ENCODE measurements at places on chromosomes 5 and 9.

DNA sequence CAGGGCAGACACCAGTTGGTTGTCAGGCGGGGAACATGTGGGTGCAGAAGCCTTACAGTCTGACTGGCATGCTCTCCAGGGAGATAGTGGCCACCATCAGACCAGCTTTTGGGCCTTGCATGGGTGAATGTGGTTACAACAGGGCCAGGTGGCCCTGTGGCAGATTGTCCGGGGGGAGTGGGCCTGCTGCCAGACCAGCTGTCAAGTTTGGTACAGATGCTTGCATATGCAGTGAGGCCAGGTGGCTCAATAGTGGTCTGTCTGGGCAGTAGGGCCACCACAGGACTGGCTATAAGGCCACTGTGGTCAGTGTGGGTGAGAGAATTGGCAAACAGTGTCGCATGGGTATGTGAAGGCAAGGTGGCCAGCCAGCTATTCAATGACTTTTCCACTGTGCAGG lies 148.7 kb downstream of the FAM174A start:
- no peak for DNase-seq

DNA sequence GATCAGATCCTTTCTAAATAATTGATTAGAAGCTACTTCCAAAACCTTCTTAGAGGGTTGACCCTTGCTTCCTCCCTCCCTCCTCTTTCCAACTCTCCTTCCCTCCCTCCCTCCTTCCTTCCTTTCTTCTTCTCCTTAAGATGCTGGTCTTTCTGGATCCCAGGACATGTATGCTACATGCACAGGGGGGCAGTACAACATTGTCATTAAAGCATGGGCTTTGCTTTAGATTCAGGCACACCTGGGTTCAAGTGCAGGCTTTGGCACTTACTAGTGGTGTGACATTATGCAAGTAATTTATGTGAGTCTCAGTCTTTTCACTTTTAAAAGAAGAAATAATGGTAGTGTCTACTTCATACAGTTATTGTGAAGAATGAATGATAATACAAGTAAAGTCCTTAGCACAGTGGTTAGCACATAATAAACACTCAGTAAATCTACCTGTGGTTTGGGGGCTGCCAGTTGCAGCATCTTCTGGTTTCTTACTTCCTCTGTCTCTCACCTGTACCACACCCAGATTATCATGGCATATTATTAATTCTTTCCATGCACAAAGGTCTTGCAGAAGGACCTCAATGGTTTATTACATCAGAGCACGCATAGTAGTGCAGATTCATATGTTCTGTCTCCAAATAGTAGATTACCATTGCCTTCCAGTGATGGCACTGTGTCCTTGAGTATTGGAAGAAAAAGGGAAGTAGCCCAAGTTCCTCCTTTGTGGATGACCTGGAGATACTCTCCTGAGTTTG lies 154.1 kb downstream of the ARHGAP26 start:
- DNase-seq, result no peak

GRCh38 chr9:77417566-77417965 lies 230.6 kb downstream of the GNA14 start:
- DNase-seq, result no peak

DNA sequence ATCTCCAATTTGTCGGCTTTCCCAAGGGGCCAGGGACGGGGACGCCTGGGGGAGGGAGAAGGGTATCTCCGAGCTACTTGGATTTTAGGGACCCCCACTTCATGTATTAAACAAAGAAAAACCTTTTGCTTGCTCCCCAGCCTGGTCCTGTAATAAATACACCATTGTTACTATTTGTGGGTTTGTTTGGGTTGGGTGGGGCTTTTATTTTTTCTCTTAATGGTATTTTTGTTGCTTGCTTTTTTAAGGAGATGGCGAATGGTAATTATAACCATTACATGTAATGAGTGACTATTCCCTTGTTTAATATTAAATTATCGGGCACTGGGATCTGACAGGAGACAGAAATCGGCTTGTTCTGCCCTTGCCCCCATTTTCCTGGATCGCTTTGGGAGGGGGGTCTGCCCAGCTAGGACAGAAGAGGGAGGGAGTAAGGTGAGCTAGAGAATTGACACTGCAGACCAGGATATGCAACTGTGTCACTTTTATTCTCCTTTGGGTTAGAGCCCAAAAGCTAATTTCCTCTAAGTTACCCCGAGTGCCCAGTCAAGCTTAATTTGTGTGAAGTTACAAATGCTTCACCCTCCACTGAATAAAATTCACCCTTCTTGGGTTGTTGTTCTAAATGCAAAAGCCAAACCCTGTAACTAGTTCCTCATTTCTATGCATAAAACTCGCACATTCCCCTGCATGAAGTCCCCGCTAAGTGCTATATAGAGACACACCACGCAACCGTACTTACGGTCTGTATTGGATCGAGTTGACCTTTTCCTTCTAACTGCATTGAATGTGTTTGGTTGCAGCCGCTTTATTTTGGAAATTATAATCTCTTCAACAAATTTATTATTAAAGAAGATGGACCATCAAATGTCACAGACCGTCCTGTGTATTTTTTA lies 1.6 kb upstream of the ZNF608 start:
- no peak for DNase-seq

DNA sequence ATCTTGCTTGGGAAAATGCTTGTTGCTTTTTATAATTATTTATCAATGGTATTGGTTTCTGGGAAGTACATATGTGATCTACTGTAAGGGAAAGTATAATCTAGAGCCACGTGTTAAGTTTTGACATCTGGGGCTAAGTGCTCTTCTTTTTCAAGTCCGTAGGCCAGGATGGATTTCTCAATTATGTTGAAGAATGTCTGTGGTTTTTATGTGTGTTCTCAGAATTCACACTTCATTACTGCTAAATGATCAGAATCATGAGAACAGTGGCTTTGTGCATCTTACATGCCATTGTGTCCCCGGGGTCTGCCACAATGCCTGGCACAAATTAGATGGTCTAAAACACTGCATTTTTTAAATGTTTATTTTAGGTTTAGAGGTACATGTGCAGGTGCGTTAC lies 14.5 kb upstream of the AUH start:
- DNase-seq, result no peak

DNA sequence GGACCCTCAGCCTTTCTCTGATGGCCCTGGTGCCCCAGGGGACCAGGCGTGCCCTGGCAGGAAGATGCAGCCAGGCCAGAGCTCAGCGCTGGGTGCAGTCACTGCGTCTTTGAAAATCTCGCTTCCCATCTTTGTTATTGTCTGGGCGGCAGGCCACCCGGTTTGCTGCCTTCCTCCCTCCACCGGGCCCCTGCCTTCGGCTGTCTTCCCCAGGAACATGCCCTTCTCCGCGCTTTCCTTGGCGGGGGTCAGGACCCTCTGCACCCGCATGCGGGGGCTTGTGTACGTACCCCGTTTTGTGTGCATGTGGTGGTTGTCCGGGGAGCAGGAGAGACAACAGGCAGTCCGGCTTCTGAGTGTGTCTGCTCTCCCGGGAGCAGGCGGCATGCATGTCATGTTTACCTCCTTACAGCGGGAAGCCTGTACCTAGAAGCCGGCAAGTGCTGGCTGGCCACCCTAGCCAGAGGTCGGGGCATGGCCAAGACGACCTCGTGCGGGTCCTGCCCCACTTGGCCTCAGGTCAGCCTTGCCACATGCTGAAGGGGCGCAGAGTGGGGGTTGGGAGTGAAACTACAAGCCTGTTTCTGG lies 49.5 kb downstream of the DAB2IP start:
- DNase-seq, result no peak
